ENCODE measurements at places on chromosomes 6 and 20.

- DNase-seq: no peak
Observed at GRCh38 chr6:3905945-3906845, 57.0 kb downstream of the FAM50B start.

- peak; percentile 87 for DNase-seq
Observed at GRCh38 chr6:115733426-115733825, 327.3 kb downstream of the FRK start.

DNA sequence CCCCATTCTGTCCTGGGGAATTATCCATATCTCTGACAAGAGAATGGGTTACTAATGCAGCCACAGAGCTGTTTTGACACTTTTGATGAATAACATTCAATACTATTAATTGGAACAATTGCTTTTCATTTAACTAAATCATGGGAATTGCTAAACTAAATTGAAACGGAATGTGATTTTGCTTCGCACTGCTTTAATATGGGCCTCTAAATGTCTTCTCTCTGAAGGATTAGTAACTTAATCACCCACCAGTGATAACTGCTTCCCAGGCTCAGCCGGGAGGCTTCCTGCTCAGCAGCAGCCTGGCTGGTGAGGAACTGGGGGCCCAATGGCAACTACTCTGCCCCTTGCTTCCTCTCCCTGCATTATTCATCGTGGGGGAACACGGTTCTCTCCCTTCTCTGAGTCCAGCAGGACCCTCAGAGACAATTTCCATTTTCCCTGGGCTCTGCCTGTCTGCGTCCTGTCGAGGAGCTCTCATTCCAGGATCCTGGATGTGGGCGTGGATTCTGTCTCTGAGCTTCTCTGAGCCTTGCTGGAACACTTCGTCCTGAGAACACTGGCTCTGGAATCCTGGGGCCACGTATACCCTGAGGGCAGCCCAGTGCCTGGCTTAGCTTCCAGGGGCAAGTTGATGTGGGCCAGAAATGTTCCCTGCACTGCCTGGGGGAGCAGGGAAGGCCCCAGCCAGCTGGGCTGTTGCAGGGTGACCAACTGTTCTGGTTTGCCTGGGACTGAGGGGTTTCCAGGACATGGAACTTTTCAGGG is 308.9 kb downstream of the DHX35 start:
- no peak for DNase-seq

DNA sequence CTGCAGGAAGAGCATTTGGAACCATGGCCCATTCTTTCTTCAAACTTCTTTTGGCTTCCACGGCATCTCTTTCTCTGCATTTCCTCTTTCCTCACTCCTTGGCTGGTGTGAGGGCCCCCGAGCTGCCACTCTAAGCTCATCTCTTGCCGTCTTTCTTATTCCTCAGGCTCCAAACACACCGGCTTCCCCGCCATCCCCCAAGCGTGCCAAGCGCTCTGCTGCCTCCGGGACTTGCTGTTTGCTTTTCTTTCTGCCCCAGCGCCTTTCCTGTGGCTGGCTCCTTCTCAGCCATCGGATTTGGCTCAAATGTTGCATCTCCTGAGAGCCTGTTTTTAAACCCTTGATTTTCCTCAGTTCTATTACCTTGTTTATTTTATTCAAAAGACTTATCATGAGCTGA is 172.7 kb downstream of the PACRG start:
- no peak for DNase-seq

DNA sequence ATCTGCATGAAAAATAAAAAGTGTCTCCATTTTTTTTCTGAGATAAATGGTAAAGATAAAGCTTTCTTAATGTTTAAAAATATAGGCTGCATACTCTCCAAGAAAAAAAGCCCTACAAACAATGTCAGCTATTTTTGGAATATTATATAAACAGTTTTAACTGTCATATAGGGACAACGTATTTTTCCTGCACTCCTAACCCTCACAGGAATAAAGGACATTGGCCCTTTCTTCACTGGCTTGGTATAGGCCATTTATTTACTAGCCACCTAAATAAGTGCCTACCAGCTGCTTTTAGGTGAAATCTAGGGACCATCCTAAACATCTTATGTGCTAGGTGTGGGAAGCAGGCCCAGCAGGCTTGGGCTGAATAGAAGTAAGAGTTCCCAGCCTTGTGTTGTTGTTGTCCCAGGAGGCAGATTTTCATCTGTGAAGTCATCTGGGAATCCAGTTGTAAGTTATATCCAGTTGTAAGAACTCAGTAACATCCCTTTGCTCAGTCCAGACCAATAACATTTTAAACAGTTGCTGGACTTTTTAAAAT is 21.3 kb downstream of the FOXO3 start:
- DNase-seq: no peak

DNA sequence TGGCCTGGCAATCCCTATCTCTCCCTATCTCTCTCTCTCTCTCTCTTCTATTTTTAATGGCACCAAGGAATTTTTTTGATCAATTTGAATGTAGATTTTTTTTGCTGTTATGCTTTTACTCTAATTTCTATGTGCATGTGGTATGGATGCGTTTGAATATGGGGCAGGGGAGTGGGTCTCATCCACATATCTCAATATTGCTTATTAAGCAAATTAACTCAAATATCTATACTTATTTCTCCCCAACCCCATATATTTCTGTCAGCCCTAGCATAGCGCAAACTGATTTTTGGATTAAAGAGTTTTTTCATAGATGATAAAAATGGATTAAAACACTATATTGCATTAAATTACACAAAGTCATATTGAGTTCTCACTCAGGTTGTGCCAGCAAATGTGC is 210.2 kb downstream of the KHDRBS2 start:
- no peak for DNase-seq

GRCh38 chr6:55033016-55033546 is 141.2 kb upstream of the HCRTR2 start:
- no peak for DNase-seq

- no peak for DNase-seq
Observed at GRCh38 chr6:64113704-64114103, 478.1 kb downstream of the PHF3 start.

DNA sequence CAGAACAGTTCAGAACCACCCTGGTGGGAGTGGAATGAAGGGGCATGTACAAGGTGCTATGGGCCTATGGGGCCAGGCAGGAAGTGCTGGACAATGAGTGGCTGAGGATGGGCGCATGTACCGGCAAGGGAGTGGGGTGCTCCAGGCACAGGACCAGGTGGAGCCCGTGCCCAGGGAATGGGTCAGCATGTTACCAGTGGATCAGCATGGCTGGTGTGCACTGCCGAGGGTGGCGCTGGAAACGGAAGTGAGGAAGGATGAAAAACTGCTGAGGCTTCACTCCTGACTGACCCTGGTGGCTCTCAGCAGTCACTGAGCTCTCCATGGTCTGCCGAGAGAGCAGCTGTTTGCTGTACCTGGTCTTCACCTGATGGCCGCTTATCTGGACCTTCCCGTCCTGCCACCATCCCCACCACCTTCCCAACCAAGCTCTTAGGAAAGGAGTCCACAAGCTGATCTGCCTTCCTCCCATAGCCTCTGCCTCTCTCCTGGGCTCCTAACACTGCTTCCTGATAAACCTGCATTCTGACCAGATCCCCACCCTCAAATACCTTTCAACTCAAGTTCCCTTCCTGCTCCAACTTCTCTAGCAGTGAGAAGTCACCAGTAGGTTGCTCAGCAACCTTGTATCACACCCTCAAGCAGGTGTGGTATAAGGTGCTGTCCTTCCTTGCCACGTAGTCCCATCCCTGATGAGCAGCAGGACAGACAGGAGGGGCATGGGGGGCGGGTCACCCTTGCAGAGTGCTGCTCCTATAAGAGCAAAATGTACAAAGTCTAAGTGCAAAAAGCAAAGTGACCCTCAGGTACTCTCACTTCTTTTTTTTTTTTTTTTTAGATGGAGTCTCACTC is 7.1 kb downstream of the UQCC2 start:
- DNase-seq: no peak

GRCh38 chr6:31272836-31273626 is 1.1 kb upstream of the HLA-C start:
- no peak for DNase-seq

DNA sequence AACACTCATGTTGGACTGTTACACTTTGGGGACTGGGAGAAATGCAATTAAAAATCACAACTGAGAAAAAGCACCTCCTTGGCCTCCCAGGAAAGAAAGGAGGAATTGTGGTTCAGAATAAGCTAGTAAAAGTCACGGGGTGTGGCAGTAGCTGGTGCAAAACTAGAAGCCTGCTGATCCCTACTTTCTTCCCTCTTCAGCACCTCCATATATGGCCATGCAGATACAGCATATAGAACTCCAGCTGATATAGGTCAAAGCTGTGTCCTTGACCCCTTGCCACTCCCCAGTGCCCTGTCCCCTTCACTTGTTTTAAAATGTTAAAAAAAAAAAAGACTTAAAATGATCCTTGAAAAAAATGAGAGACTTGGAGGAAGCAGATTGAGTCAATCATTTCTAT is 5.5 kb upstream of the FLRT3 start:
- no peak for DNase-seq

- no peak for DNase-seq
Observed at GRCh38 chr6:153003366-153003690, 819 bp upstream of the MTRF1L start.

GRCh38 chr6:31575335-31575901 is at the start of gene TNF:
TSS of gene TNF (plus strand) at chr6:31575565. CDS start at chr6:31575742, 177 bp downstream.
- no peak for DNase-seq

DNA sequence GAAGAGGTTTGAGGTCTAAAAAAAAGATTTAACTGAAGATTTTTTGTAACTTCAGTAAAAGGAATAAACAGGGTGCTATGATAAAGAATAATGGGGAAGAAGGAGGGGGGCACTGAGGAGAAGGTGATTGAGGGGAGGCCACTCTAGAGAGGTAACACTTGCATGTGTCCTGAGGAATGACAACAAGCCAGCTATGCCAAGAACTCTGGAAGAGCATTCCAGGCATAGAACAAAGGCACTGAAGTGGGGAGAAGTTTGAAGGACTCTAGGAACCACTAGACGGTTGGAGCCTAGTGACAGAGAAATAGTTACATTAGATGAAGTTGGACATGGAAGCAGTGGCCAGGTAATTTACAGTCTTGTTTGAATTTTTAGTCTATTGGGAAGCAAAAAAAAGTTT is 10.8 kb upstream of the SF3B5 start:
- DNase-seq: no peak

DNA sequence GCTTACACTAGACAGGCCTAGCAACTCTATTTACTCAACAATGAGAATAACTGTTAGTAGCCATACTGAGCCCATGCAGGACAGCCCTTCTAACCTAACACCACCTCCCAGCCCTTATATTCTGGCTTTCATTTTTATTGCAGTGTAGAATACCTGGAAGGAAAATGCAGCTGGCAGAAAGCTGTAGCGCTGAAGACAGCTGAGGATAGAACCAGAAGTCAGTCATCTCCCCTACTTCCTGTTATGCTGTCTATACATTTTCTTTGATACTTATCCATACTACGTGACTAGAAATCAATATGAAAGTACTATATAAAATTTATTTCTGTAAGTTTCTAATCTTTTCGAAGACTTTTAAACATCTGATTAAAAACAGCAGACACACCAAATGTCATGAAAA is 182.6 kb upstream of the SHLD1 start:
- DNase-seq: no peak

GRCh38 chr6:45677381-45678284 is 299.9 kb upstream of the SUPT3H start:
- no peak for DNase-seq

DNA sequence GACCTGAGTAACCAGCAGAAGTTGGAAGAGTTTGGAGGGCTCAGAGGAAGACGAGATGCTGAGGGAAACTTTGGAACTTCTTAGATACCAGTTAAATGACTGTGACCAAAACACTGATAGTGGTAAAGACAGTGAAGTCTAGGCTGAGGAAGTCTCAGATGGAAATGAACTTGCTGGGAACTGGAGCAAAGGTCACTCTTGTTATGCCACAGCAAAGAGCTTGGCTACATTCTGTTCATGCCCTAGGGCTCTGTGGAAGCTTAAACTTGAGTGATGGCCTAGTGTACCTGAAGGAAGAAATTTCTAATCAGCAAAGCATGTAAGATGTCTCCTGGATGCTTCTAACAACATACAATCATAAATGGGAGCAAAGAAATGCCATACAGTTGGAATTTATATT is 24.7 kb downstream of the WDR27 start:
- DNase-seq: no peak

GRCh38 chr20:44827401-44827800 is 17.1 kb upstream of the RIMS4 start:
- DNase-seq: no peak
